Stimulated activated CD8-positive, alpha-beta memory T cell treated with anti-CD3 and anti-CD28 coated beads, Interleukin-7, amount 100 ng/mL, for 4 hours (primary cell): ENCODE measurements at places on chromosomes 16 and 17.
A peak's percentile ranks its signal among the peaks of the same experiment; 100 is the strongest.

- DNase-seq: no peak
Observed at GRCh38 chr17:55909776-55910175, 158.9 kb downstream of the PCTP start.

DNA sequence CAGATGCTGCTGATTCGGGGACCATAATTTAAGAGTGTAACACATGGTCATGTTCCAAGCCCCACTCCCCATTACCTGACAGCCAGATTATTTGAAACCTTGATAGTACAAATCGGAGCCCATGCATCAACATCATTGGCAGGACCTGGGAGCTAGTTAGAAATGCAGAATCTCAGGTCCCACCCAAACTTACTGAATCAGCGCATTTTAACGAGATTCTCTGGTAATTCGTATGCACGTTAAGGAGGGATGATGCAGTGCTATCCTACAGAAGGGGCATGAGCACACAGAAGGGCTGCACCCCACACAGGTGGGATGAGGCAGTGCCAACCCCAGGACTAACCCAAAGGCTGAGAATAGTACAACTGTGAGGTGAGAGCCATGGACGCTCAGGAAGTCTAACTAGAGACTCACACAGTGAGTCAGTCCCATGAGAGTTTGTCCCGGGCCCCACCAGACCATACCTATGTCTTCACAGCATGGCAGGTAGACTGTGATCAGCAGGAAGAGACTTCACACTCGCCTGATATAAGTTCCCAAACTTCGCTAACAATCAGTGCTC lies 64.9 kb downstream of the ZNF18 start:
- no peak for DNase-seq

DNA sequence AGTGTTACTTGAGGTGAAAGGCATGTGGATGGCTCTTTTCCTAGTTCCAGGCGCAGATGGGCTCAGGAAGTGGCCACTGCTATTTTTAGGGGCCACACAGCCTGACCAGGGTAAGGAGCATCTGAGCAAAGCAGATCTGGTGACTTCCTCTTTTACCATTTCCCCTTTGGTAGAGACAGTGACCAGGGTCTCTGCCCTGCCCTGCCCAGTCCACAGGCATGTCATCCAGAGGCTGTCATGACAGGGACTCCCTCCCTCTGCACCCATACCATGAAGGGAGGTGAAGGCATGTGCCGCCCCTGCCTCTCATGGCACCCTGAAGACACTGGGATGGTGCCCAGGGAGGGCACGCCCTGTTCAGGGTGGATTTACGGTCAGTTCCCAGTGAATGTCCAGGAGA lies 2.2 kb downstream of the PLA2G15 start:
- no peak for DNase-seq

DNA sequence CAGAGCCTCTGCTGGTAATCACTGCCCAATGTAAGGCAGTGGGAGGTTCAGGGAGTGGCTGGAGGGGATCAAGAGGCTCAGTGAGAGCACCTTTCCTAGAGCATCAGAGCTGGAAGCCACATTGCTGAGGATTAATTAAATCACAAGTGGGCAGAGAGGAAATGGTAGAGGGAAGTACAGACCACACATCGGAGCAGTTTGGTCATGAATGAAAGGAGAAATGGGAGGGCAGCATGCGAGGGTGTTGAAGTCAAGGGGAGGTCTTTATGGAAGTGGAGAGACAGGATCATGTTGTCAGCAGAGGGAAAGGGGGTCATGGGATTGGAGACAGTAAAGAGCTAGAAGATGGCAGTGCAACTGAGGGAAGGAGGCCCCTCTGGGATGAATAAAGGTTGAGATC lies 2.3 kb downstream of the CCL17 start:
- no peak for DNase-seq

GRCh38 chr17:61984821-61985220 lies 57.0 kb upstream of the INTS2 start:
- DNase-seq: no peak

- DNase-seq: no peak
Observed at GRCh38 chr17:69722518-69722917, 308.0 kb downstream of the MAP2K6 start.

GRCh38 chr17:36506249-36506826 lies 19.9 kb downstream of the ZNHIT3 start:
- DNase-seq: no peak

DNA sequence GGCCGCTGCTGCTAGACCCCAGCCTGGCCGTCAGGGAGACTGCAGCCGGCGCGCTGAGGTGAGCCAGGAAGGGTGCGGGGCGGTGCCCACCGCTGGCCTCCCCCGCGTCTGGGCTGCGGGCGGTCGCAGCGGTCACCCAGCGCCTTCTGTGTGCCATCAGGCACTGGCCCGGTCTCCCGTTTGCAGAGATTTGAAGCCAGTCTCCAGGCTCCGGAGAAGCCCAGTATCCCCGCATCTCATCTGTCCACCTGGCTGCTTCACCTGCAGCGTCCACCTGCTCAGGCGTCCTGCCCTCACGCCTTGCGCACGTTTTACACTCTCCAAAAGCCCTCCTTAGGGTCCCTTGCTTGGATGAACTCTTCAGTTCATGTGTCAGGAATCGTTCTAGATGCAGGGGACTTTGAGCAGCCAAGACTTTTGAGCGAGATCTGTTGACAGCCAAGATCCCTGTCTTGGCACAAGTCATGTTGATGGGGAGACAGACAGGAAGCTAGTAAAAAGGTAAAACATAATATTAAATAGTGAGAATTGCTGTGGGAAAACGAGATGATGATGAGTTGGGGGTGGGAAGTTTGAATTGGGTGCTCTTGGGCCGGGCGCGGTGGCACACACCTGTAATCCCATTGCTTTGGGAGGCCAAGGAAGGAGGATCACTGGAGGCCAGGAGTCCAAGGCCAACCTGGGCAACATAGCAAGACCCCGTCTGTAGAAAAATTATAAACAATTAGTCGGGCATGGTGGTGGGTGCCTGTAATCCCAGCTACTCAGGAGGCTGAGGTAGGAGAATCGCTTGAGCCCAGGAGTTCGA lies 916 bp downstream of the HEATR3 start:
- DNase-seq: no peak

- DNase-seq: no peak
Observed at GRCh38 chr16:56013962-56014552, 138.9 kb upstream of the CES5A start.

GRCh38 chr16:46839986-46840443 lies 9.0 kb upstream of the C16orf87 start:
- no peak for DNase-seq

DNA sequence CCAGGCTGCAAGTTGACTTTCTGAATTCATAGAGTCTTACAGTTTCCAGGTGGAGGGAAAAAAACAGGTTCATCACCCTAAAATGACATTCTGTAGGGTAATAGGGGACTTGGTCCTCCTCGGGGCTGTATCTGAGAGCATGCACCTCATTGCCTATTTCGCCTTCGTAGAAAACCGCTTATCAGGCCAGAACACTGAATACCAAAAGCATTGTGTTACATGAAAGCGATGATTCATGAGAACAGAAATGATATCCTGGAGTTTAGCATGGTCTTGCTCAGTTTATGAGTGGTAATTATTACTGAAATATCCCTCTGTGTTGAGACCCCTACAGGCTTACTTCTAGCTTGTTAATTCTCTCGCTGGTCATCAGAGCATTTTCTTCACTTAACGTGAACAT lies 61.4 kb upstream of the ARHGAP44 start:
- no peak for DNase-seq

GRCh38 chr16:69590590-69590989 lies 24.8 kb downstream of the NFAT5 start:
- DNase-seq: no peak

- DNase-seq: no peak
Observed at GRCh38 chr16:73015612-73016487, 32.1 kb downstream of the ZFHX3 start.

DNA sequence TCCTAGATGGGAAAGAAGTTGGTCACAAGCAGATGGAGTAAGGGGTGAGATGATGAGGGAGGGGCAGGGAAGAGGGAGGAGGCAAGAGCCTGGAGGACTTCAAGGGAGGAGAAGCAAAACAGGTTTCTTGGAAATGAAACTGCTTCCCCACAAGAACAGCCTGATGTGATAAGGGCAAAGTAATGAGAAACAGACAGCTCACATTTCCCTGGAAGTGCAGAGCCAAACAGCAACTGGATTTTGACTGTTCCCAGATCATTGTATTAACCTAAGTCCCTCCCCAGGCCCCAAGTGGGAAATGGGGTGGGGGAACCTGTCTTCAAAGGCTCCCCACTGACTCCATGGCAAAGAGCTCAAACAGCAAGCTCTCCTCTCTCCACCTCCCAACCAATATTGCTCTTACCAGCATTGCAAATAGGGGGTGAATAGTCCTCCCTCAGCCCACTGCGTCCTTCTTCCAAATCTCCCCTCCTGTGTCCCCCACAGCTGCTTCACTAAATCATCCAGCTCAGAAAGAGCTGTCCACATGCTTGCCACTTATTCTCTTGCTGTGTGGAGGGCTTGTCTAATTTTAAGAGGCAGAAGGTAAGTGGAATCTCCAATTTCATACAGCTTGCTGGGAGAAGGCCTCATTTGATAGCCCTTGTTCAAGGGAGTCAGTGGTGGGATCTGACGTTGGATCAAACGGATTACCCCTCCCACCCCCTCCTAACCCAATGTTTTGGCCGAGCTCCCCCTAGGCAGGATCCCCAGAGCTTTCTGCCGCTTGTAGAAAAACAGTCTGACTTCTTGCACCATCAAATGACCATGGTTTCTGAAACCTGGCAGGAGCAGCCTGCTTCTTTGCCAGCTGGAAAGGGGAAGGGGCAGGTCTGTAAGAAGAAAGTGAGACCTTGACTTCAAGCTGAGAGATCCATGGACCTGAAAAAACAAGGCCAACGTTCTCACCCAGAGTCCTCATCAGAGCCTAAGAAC lies 56.3 kb upstream of the SMIM36 start:
- no peak for DNase-seq

DNA sequence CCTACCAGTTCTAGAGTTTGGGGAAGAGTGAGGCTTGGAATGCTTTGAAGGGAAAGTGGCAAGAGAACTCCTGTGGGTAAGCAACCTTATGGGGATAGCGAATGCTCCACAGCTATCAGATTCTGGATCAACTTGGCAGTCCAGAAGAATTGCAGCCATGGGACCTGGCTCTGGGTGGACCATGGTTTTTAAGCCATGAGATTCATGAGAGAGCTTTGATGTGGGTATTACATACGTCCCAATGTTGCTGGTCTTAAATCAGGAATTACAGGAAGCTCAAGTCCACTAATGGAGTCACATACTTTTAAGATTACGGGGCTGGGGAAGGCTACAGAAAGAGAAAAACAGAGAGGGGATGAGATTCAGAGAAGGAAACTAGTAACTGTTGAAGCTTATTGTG lies 142.5 kb upstream of the ELAC2 start:
- no peak for DNase-seq

DNA sequence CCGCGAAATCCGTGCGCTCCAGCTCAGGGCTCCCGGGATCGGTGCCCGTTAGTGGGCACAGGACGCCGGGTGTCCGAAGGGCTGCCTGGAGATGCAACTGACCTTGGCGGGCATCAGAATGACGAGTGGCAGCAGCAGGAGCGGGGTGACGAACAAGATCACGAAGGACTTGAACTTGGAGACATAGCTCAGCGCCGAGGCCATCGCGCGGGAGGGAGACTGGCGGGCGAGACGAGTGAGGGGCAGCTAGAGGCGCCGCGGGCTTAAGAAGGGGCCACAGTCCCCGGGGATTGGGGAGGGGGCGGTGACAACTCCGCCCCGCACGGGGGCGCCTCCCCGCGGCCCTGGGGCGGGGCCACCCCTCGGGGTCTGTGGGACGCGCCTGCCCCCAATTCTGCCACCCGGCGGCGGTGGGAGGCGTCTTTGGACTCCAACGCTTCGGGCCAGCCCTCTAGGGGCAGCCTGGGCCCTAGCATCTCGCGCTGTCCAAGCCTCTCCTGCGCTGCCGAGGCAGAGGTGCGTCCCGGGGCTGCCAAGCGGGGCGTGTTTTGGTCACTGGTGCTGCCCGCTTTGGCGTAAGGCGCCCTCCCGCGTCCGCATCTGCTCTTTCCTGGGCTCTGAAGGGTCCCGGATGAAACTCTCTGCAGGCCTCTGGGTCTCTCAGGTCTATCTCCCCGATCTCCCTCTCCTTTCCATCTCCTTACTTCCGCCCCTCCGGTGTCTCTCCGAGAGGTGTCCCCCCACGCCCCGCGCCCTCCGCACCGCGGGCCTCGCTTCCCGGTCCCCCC lies at the start of gene SLC13A5:
TSS of gene SLC13A5 (minus strand) at position 240 of the 788 bp plus-strand sequence. CDS start at position 204, 36 bp downstream.
- no peak for DNase-seq

DNA sequence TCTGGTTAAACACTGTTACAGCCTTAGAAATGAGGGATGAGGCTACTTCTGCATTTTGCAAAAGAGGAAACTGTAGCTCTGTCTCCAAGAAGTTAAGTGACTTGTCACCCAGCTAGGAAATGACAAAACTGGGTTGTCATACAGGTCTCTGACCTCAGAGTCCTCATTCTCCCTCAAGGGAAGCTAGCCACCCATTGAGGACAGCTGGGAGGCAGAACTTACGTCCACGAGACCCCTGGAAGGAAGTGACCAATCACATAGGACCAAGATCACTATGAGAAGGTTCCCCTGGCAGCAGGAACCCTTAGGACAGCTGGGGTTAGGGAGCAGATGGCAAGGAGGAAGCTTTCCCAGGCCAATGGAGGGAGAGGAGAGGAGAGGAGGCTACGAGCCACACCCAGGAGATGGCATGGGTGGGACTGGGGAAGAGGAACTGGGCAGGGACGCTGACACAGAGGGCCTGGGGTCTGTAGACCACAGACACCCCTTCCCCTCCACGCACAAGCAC lies 11.2 kb downstream of the METTL22 start:
- no peak for DNase-seq

DNA sequence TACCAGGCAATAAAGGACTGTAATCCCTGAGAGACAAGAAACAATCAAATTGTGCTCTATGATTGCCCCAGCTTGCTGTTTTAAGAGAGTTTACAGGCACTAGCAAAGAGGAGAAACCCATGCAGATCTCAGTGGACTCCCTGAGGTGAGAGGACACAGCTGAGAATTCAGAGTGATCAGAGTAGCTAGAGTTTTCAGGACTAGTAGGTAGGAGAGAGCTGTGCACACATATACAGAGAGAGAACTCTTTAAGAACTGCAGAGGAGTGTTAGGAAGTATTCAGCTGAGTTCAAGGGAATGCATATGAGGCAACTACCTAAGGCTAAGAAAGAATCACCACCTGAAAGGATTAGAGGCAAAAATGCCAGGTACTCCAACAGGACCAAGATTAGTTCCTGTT lies 904.8 kb downstream of the CDH8 start:
- no peak for DNase-seq

GRCh38 chr16:16000685-16001084 lies 51.3 kb downstream of the ABCC1 start:
- no peak for DNase-seq

- DNase-seq: no peak
Observed at GRCh38 chr17:58336456-58337209, 8.0 kb upstream of the TSPOAP1 start.

GRCh38 chr17:38572669-38573365 lies 32.9 kb downstream of the SRCIN1 start:
- no peak for DNase-seq

GRCh38 chr17:80036715-80037477 lies 454 bp downstream of the CCDC40 start:
- peak; percentile 13 for DNase-seq
